ENCODE measurements at places on chromosomes 12 and 14.

DNA sequence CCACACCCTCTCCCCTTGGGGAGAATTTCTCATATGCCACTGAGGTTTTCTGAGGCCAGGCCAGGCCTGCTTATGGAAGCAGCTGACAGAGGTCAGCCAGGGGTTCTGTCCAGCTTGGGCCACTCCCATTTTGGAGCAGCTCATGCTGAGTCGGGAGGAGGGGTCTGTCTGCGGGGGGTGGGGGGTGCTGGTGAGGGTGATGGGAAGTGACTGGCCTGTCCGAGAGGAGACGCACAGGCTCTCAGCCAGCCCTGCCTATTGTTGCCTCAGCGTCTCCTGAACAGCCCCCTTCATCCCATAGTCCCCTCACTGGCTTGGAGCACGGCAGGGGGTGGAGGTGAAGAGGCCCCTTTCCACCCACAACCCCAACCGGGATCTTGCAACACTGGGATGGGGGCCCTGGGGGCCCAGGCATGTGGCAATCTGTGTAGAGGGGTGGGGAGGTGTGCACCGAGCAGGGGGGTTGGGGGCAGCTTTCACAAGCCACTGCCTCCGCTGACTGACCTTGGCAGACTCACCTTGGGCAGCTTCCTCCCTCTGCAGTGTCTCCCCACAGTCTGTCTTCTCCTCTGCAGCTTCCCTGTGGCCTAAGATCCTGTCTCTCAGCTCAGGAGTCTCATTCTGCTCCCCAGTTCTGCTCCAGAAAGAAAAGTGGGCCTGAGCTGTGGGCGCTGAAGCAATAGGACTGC, 5.5 kb downstream of the CEBPE start:
- DNase-seq = no peak

GRCh38 chr14:65043893-65044595, 57.3 kb downstream of the FNTB start:
- DNase-seq = peak; percentile 51

DNA sequence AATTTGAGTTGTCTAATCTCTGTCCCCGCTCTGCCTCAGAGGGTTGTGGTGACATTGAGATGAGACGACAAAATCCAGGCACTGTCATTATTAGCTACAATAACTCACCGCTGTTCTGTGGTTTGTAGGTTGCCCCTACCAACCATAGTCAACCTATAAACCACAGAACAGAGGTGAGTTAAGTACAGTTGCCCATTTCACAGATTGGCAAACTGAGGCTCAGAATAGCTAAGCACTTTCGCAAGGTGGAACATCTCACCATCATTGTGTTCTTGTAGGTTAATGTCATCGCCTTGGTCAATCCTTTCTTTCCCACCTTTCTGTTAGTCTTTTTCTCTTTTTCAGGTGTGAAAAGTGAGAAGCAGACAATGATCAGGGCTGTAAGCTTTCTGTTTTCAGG, 63.4 kb upstream of the LHX5 start:
- no peak for DNase-seq

GRCh38 chr12:48005750-48006021, 1.4 kb upstream of the COL2A1 start:
- no peak for DNase-seq

- no peak for DNase-seq
These were observed 53.8 kb downstream of the PHETA1 start for GRCh38 chr12:111314953-111315539.

DNA sequence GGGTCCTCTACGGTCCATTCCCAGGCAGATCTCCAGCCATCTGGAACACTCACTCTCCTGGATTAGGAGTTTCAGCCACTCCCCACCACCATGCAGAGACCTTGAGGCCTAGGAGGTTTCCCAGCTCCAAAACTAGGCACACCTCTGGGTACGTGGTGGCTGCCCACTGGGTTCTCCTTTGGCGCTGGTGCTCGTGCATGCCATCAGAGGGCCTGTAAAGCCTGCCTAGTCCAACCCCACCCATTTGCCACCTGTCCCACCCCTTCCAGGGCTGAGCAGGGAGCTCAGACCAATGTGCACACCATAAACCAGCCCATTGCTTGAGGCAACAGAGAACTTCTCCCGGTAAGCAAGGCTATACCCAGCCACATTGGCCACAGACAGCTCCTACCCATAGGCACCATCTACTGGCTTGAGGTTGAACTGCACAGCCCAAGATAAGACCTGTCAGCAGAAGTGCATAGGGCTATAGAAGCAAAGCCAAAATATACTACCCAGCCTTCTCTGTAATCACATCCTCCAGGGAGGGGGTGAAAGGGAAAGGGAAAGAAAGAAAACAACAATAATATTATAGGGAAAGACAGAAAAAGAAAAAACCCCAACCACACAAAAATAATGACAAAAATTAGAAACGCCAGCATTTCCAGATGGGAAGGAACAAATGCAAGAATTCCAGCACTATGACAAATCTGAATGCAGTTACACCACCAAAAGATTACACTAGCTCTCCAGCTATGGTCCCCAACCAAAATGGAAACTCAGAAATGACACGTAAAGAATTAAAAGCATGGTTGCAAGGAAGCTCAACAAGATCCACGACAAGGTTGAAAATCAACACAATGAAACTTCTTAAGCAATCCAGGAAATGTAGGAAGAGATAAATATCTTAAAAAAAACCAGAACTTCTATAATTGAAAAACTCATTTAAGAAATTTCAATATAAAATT, 111.9 kb upstream of the CCDC175 start:
- peak; percentile 11 for DNase-seq

GRCh38 chr12:129571901-129572494, 331.8 kb downstream of the TMEM132D start:
- no peak for DNase-seq

DNA sequence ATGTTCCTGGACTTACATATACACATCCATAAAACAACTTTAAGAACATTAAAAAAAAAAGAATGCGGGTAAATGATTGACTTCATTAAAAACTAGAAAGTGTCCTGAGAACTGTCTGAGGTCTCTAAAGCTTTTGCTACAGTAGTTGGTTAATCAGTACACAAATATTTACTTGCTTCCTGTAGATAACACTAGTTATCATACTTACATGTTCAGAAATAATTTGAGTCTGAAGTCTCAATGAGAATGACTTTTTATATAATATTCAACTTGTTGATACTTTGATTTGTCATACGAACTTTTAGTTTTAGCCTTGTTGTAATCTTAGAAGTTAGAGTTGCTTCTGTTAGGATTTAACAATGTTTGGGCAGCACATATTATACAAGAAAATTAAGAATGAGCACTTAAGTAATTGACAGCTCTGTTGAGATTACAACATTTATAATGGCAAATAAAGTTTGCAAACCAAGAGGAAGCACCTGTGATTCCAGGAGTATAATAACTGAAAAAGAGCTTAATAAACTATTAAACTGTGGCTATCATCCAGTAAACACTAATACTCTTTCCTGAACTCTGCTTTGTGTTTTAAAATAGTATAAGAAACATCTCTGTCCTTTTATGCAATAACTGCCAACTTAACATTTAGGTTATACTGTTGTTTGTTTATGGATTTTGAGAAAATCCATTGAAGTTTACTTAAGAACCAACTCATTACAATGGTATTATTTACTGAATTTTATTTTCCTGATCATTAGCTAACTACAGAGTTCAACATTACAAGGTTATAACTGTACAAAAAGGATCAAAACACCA, 131.7 kb downstream of the MIPOL1 start:
- no peak for DNase-seq

GRCh38 chr12:132285991-132286681, 43.3 kb downstream of the GALNT9 start:
- DNase-seq = no peak

GRCh38 chr12:66976526-66976925, 292.6 kb upstream of the CAND1 start:
- DNase-seq = no peak

DNA sequence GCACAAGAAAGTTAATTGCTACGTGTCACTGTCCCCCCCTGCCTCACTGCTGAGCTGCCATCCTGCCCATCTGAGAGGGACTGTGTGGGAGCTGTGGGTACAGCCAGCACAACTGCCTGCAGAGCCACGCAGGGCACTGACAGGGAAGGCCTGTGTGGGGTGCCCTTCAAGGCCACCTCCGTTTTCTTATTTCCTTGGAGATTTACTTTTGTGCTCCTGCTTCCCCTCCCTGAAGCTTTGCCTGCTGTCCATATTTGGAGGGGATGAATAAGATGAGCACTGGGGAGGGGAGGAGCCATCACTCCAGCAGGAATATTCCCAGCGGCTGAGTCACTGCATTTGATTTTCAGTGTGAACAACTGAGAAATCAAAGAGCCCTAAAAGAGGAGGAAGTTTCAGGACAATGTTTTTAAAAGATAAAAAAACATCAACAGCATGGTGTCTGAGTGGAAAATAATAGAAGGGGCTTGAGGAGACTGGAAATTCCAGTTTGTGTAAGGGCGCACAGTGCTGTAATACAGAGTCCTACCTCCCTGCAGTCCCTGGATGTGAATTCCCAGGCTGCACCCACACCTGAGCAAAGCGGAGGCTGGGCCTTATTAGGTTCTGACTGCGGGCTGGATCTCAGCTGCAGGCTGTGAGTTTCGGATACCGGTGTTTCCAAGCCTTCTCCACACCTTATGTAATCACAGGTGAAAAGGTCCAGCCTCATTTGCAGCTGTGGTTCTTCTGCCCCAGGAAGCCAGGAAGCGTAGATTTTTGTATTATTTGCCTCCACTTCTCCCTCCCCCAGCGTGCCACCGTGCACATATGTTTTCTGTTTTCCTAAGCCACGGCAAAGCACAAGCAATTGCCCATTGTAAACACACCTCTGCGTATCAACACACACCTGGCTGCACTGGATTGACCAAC, 192.6 kb upstream of the BCL2L14 start:
- no peak for DNase-seq
